Right ventricle myocardium superior (tissue), 1 donor: ENCODE measurements at places on chromosomes 5 and 9. TPM values are rescaled to one million over a fixed set of nuclear protein-coding genes. Genes with fewer than 3 reads are reported as not detected.

IL4 gene
- total RNA-seq: not detected

NME5 gene
- 4.9 TPM for total RNA-seq

ANKRD18B gene
- not detected for total RNA-seq

PCDHB14 gene
- total RNA-seq: 3.3 TPM

GPR151 gene
- total RNA-seq: not detected

IL9 gene
- not detected for total RNA-seq

TRAF1 gene
- 2.2 TPM for total RNA-seq

MEF2C gene
- total RNA-seq: 52.3 TPM

MSMP gene
- not detected for total RNA-seq

GRCh38 chr5:130321931-130322330 lies 417.7 kb downstream of the CHSY3 start:
- no peak for DNase-seq

GRCh38 chr9:16417749-16418148 lies 452.7 kb downstream of the BNC2 start:
- DNase-seq: no peak

- DNase-seq: no peak
Observed at GRCh38 chr9:78383130-78383529, 86.2 kb downstream of the PSAT1 start.

GRCh38 chr9:133834080-133834976 lies 96.2 kb upstream of the SARDH start:
- peak; percentile 24 for DNase-seq

- DNase-seq: no peak
Observed at GRCh38 chr9:98658951-98659351, 49.8 kb downstream of the GABBR2 start.

GRCh38 chr5:65774346-65774745 lies 52.3 kb downstream of the NLN start:
- no peak for DNase-seq

- no peak for DNase-seq
Observed at GRCh38 chr5:422323-423232, 20.4 kb upstream of the EXOC3 start.

- DNase-seq: no peak
Observed at GRCh38 chr5:89470658-89471057, 587.7 kb upstream of the MEF2C start.

- no peak for DNase-seq
Observed at GRCh38 chr5:99331061-99331460, 402.3 kb upstream of the CHD1 start.

- DNase-seq: no peak
Observed at GRCh38 chr5:132253452-132254320, 3.8 kb upstream of the PDLIM4 start.

GRCh38 chr5:168865968-168866367 lies 286.8 kb upstream of the PANK3 start:
- peak; percentile 55 for DNase-seq

DNA sequence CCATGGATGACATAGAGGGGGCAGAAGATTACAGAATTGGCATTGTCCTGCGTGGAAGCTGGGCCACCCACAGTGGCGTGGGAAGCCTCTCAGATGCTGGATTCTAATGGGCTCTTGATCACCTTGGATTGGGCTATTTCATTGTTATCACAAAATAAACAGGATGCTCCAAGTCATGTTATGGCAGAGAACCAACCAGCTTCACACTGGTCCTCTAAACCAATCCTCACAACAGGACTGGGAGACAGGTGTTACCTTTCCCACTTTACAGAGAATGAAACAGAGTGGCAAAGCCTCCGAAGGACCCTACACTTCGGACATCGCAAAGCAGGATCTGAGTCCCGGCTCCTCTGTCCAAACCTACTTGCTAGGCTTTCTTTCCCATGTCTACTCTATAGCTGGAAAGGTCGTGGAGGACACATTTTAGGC lies 455 bp upstream of the SMIM3 start:
- no peak for DNase-seq

DNA sequence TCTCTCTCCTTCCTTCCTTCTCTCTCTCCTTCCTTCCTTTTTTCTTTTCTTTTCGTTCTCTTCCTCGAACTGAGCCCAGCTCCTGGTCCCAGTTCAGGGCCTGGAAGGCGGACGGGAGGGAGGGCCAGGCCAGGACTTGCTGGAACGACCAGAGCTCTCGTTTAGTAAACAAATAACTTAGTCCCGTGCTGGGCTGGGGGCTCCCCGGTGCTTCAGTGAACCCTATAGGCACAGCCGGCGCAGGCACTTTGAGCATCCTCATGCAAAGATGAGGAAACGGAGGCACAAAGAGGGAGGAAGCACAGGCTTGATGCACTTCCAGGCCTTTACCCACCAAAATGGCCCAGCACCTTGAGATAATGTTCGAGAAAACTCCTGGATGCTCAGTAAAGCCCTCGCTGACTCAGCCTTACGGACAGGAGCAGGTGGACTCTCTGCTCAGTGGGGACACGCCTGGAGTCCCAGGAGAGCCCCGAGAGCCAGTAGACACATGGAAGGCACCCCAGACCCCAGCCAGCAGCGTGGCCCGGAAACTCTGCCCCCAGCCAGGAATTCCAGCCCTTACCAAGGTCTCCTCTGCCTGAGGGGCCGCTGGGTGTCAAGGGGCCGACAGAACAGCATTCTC lies 18.8 kb downstream of the FAM163B start:
- no peak for DNase-seq

DNA sequence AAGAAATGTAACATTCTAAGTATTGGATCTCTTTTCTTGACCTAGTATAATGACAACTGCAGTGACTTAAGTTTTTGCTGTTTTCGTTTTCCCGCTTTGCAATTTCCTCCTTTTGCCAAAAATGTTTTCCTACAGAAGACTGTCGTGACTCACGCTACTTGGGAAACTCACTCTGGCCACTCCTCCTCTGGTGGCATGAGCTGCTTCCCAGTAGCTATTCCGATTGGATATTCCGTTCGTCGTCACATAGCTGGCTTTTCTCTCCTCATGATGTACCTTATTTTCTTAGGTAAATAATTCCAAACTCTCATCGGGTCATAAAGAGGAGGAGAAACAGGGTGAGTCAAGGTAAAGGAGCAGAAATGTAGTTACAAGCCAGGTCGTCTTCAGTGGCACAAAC lies 64.9 kb downstream of the GOLPH3 start:
- no peak for DNase-seq

GRCh38 chr5:176529741-176530141 lies 7.5 kb downstream of the RNF44 start:
- DNase-seq: no peak

DNA sequence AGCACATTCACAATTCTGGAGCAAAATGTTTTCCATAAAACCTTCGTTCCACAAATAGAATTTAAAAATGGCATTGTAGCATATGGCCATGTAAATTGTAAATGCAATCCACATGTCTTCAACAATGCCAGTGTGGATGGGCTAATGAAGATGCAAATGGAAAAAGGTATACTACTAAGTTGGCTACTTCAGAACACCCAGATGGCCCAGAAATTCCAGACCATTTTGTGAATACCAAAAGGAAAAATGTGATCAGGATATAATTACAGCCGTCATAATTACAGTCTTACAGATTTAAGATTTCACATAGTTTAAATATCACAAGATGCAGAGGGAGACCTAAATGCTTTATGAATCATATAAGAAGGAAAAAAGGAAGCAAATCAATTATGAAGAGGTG lies 117.2 kb downstream of the TSSK1B start:
- DNase-seq: no peak

GRCh38 chr9:91758491-91758981 lies 191.5 kb downstream of the ROR2 start:
- DNase-seq: no peak
